ENCODE measurements at places on chromosomes 7 and 10. TPM values are rescaled to one million over a fixed set of nuclear protein-coding genes. Genes with fewer than 3 reads are reported as not detected.

ZSWIM8 gene
- total RNA-seq, result 57.4 TPM

MMD2 gene
- total RNA-seq, result not detected

RELN gene
- 0.29 TPM for total RNA-seq

TRDMT1 gene
- 2.0 TPM for total RNA-seq

EPO gene
- not detected for total RNA-seq

RBM20 gene
- under 0.01 TPM for total RNA-seq

BLNK gene
- not detected for total RNA-seq

GSTO2 gene
- 7.1 TPM for total RNA-seq

GDF2 gene
- total RNA-seq, result not detected

ASAH2 gene
- total RNA-seq, result 0.71 TPM

INTS1 gene
- total RNA-seq, result 75.2 TPM

ABCA13 gene
- not detected for total RNA-seq

LFNG gene
- total RNA-seq, result 3.5 TPM

MAT1A gene
- total RNA-seq, result not detected

PLEKHS1 gene
- total RNA-seq, result not detected

TUBAL3 gene
- not detected for total RNA-seq

VOPP1 gene
- total RNA-seq, result 77.0 TPM

TMEM248 gene
- total RNA-seq, result 101 TPM

PNLIP gene
- not detected for total RNA-seq

MYO1G gene
- total RNA-seq, result under 0.01 TPM

AQP1 gene
- 1.1 TPM for total RNA-seq

LDB3 gene
- not detected for total RNA-seq

CADPS2 gene
- 20.8 TPM for total RNA-seq

SEMA3A gene
- total RNA-seq, result 18.4 TPM

COBL gene
- total RNA-seq, result not detected

CHAT gene
- not detected for total RNA-seq

All from myometrial cell (primary cell).